ENCODE measurements at places on chromosomes 7 and 10.

DNA sequence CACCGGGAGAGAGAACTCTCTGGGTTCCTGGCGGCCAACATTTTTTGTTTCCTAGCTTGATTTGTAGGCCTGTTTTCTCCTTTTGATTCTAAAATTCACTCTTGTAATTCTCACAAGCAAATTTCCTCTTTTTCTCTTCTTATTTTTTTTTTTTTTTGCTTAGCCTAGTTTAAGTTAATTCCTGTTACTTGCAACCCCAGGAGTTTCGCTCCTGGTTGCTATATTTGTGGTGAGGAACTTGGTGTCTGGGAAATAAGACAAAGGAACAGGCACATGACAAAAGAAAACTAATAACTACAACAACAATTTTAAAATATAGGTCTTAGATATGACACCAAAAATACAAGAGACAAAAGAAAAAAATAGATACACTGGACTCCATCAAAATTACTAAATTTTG lies 6.7 kb downstream of the AOAH start:
- no peak for DNase-seq

- DNase-seq = no peak
Measured at GRCh38 chr10:28020993-28021982, 22.4 kb upstream of the ODAD2 start.

GRCh38 chr7:126930166-126930565 lies 322.6 kb downstream of the GRM8 start:
- DNase-seq = no peak

DNA sequence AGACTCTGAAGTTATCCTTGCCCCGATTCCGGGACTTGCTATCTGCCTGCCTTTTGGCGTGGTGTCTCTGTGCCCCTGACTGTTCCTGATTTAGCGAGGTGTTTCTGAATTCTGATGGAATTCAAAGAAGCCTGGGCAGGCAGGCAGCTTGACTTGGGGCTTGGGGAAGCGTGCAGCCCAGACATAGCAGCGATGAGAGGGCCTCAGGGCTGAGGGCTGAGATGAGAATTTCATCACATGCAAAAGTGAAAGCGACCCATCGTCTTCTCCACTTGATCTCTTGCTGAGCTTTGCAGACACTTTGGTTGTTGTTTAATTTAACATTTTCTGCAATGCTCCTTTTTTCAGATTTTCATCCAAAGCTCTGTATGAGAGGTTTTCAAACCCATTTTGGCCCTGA lies 57.8 kb downstream of the TCF7L2 start:
- no peak for DNase-seq

- no peak for DNase-seq
Measured at GRCh38 chr7:123329988-123330643, 130.3 kb upstream of the SLC13A1 start.

GRCh38 chr7:137865764-137866163 lies 19.0 kb upstream of the DGKI start:
- no peak for DNase-seq

- no peak for DNase-seq
Measured at GRCh38 chr10:111207500-111207899, 130.7 kb downstream of the ADRA2A start.

DNA sequence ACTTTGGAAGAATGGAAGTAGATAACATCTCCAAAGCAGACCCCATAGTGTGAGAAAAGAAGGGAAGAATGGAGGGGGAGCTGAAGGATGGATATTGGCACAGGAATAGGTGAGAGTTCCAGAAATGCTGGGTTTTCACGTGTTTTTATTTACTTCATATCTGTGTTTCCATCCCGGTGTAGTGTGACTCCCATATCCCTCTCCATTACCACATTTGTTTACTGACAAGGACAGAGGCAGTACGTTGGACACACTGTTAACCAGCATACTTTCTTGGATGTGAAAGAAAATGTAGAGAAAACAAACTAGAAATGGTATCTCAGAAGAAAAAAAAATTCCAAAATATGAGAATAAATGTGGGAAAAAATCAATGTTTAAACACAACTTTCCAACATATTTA lies 124.4 kb upstream of the PFKP start:
- DNase-seq = no peak

DNA sequence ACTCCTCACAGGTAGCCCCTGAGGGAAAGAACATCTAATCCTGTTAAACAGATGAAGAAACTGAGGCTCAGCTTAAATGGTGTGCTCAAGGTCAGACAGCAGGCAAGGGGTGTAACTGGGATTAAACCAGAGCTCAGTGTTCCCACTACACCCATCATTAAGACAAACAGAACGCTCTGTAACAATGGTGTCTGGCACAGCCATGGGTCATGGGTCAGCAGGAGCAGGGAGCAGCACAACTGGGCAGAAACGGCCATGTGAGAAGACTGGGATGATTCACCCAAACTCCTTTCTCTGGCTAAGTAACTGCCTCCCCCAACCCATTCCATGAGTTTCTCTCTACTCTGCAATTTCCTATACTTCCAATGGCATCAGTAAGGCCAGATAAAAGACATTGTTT lies 85.5 kb upstream of the PDE1C start:
- no peak for DNase-seq

GRCh38 chr10:103504181-103504783 lies 10.8 kb downstream of the NEURL1 start:
- DNase-seq = peak; percentile 98

GRCh38 chr10:67095531-67095930 lies 169.7 kb downstream of the LRRTM3 start:
- no peak for DNase-seq

GRCh38 chr10:69636273-69636575 lies 6.2 kb downstream of the FAM241B start:
- DNase-seq = no peak

GRCh38 chr7:14073988-14074387 lies 84.5 kb upstream of the ETV1 start:
- no peak for DNase-seq

- no peak for DNase-seq
Measured at GRCh38 chr7:109158246-109158645, 588.6 kb downstream of the DNAJB9 start.

DNA sequence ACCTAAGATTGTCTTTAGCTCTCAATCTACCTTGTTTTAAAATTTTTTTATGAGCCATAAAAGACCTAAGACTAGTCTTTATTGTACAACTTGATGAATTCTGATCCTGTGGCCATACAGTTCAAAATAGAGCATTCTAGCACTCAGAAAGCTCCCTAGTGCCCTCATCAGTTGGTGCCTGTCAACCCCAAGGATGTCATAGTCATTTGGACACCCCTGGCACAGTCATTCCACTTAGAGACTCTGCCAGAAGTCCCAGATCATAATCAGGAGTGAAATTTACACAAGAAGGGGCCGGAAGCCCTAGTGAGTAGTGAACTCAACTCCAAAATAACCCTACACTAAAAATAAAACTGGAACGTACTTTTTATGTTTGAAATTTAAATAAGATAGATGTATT lies 80.0 kb upstream of the INSIG1 start:
- no peak for DNase-seq

- peak; percentile 21 for DNase-seq
Measured at GRCh38 chr7:148882841-148883265, 1.2 kb downstream of the EZH2 start.

DNA sequence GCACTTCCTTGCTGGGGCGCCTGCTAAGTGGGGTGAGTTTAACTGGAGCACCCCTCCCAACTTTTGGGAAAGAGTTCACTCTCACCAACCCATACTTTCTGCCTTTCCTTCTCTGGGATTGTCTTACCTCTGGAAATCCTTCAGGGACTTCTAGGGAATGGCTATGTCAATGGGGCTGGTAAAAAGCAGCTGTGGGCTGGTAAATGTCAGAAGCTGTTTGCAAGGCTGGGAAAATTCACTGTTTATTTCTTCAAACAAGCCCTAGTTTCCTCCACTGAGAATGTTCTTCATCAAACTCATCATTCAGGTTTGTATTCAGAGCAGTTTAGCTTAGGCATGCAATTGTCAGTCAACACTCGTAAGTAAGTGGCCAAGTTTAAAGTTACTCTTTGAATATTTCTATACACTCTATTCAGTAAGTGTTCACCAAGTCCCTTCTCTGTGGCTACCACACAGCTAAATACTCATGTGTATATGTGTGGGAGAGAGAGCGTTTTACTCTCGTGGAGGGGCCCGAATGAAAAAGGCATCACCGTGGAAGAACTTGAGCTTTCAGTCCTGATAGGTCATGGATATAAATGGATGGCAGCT lies 654.8 kb downstream of the LRMDA start:
- DNase-seq = no peak
